ENCODE measurements at places on chromosomes 2 and 18.

DNA sequence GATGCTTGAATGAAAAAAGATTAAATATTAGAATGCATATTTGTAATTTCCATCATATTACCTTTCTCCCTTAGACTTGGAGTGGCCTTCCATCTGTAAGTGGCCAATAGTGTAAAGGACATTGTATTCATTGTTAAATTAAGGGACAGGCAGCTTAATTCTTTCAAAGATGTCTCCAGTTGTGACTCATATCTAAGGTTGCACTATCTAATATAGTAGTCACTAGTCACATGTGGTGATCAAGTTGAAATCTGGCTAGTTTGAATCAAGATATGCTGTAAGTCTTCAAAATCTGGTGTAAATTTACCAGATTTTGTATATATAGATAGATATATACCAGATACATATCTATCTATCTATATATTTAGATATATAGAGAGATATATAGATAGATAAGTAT is 52.4 kb upstream of the AGPS start:
- no peak for DNase-seq

DNA sequence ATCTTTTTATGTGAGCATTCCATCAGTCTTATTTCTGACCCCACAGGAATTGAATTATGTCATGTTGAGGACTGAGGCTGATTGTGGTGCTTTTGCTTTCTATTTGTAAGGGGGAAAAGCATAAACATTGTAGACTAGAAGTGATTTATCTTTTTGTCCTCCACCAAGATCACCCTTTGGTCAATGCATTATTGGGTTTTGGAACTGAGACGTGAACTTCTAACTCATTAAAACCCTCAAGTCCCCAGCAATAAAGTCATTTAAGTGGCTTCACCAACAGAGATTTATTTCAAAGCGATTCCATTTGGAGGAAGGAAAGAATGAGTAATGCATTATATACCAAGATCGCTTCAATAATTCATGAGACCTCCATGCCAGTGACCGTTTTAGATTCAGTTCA is 75.5 kb upstream of the TXNDC2 start:
- DNase-seq = no peak

DNA sequence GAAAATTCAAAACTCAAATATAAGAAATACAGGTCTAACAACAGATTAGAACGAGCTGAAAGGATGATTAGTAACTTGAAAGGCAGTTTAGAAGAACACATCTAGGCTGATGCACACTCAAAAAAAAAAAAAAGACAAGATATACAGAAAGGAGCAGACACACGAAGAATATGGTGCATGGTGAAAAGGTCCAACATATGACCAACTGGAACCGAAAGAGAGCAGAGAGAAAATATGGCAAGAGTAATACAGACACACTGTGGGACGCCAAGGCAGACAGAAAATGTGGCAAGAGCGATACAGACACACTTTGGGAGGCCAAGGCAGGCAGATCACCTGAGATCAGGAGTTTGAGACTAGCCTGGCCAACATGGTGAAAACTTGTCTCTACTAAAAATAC is 39.8 kb downstream of the NDUFA10 start:
- DNase-seq = no peak

- no peak for DNase-seq
Observed at GRCh38 chr2:168323529-168324021, 76.2 kb upstream of the STK39 start.

DNA sequence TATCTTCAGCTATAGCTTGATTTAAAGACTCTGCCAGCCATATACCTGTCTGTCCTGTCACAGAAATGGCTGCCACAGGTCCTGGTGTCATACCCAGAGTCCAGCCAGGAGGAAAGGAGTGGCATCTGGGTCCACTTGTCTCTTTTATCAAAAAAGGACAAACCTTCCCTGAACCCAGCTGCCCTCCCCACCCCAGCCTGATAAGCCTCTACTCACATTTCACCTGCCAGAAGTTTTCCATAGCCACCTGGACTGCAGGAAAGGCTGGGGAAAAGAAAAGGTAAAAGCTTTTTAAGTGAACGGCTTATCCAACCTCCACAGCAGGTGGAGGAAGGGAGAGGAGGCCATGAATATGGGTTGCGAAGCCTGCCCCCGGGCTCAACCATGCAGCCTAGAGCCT is 32.8 kb downstream of the TMEM163 start:
- DNase-seq = no peak

DNA sequence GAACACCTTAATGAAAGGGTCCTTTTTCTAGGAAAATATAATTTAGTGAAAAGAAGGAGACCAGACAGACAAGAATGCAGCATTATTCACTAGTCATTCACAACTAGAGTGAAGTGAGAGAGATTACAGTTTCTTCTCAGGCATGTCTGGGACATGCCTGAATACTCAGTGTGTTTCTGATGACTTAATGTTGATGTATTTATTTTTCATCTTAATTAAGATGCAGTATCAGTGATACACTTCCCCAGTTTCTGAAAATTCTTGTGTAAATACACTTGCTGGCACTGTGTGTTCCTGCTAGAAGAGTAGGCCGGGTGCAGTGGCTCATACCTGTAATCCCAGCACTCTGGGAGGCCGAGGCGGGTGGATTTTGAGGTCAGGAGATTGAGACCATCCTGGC is 143.6 kb downstream of the MYO3B start:
- DNase-seq = no peak

DNA sequence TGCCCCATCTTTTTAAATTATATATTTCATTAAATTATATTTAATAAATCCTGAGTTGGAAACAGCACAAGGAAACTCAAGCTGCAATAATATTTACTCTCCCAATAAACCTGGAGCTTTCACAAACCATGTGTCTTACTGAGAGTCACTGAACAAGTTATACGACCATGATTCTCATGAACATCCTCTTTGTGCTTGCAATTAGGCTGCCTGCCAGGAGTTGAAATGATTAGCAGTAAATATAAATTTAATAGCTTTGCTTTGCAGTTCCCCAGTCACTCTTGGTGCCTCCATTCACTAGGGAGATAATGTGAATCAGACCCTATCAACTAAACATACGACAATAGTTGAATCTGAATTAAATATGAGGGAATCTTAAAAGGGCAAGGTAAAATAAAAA is 905.1 kb downstream of the NRXN1 start:
- DNase-seq = no peak

DNA sequence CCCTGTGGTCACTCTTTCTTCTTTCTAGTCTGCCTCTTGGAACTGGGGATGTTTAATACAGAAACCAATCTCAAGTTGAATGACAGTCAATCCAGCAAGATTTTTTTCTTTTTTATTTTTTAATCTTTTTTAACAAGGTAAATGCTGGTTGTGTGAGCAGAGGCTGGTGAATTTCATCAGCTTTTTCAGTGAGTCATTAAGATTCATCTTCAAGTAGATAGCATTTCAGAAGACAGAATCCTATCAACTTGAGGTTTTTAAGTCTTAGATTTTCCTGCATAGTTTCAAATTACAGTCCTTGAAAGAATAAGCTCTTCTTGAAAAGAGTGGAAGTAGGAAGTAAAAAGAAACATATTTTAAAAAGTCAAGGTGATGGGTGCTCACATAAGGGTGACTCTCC is 12.4 kb downstream of the SLC8A1 start:
- no peak for DNase-seq

DNA sequence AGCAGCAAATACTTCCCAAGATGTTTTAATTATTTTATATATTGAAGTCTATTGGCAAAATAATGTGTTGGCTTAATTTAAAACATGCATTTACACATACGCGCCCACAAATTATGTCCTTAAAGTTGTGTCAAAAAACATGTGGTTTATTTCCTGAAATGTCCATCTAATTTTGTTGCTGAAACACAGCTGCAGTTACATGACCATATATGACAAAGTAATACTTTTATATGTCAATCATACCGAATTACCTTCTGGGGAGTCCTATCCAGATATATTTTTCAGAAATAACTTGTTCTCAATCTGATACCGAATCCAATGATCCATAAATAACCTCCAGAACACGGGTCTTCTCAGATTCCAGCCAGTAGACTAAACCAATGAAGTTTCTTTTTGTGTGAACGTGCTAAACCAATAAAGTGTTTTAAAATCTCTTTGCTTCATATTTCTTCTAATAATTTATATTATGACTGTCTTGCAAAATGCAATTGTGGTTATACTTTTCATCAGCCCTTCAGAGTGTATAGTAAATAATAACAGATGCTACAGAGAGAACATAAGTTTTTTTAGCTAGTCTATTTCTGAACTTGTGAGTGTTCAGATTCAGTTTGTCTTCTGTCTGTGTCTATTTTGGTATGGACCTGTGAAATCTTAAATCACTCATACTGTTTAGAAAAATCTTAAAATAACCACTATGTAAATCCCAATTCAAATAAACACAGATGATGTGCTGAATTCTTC is 2.4 kb downstream of the SCG2 start:
- DNase-seq = no peak

GRCh38 chr2:136769871-136770270 is 4.5 kb downstream of the THSD7B start:
- DNase-seq = no peak

DNA sequence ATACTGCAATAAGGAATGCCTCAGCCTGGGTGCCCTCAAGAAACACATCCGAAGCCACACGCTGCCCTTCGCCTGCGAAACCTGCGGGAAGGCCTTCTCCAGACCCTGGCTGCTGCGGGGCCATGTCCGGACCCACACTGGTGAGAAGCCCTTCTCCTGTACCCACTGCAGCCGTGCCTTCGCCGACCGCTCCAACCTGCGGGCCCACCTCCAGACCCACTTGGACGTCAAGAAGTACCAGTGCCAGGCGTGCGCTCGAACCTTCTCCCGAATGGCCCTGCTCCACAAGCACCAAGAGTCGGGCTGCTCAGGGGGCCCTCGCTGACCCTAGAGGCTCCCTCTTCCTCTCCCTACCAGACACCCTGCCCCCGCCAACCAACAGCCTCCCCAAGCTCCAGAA is 37.6 kb downstream of the UNC80 start:
- no peak for DNase-seq

DNA sequence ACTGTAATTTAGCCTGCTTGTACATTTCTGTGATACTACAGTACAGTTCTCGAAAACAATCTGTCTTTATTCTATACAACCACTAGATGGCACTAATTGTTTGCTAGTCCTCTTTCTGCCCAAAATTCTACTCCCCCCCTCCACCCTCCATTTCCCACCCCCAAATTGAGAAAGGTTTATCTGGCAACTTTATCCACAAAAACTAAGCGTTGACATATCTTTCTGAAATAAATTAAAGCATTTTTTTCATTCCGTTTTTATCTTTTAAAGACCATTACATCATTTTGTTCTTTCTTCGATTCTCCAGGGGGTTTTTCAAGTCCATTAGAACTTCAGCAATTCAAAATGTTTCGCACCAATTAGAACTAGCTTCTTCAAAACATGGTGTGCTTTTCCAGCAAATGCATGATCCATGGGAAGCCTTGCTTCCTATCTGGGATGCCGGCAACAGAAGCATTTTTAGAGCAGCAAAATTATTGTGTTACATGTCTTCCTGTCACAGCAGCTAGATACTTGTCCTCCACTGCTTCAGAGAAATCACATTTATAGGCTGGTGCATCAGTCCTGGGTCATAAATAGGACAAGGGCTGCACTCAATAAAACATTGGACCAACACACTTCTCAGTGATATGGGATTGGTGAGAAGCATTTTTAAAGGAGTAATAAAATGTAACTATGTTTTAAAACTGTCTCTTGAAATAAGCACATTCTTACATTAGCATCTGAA is 241.3 kb downstream of the PAX3 start:
- DNase-seq = no peak

GRCh38 chr18:59070181-59070912 is 69.3 kb upstream of the SEC11C start:
- peak; percentile 54 for DNase-seq

DNA sequence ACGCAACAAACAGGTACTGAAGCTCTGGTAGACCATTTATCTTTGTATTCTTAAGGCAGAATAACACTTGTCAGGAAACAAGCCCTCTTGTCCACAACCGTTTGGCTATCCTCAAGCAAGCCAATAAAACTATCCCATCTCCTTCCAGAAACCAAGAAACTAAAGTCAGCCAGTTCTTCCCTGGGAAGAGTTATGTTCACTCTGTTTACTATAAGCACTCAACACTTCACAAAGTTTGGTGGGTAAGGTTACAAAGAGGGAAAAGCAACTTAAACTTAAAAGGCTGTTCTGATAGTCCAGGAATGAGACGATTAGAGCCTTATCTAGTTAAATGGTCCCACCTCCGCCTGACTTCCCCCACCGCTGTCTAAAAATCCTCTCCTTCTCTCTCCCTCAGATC is 25.6 kb downstream of the LRP2 start:
- no peak for DNase-seq

DNA sequence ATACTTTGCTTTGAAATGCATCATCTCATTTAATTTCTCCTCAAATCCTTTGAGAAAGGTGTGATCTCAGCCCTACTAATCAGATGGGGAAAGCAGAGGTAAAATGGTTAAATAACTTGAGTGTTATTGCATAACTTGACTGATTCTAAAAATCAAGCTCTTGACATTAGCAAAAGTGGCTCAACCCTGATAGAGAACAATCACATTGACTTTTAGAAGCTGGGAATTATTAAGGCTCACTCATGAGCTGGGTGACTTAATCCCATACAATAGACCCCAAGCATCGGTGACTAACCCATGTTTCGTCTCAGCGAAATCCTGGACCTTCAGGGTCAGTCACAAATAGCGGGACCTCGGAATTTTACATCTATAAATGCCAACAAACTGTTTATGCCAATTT is 378.9 kb downstream of the NBAS start:
- no peak for DNase-seq

- no peak for DNase-seq
Observed at GRCh38 chr2:200658278-200658864, 72.6 kb downstream of the AOX1 start.

GRCh38 chr2:223692191-223692947 is 90.2 kb upstream of the SCG2 start:
- DNase-seq = peak; percentile 54

DNA sequence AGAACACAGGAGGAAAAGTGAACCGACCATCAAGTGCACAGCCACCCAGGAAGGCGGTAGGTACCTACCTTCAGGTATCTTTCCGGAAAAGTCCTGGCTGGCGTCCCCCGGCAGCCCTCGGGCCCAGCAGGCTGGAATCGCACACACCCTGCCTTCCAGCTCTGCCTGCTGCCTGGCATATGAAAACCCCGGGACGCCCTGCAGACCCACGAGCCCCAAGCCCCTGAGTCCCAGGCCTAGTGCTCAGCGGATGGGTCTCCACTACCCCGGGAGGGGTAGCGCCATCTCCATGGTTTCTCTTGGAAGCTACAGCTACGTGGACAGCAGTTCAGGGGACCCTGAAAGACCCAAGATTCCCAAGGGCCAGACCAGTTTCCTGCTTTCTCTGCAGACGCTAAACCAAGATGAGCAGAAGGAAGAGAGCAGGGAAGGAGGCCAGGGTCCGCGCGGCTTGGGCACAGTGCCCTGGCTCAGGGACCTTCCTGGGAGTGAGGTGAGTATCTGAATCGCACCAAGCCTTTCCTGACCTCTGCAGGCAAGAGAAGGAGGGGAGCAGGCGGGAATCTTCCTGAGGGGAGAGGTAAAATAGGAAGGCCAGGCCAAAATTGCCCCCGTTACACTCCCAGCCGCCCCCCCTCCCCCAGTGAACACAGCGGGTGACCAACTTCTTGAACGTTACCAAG is 80.4 kb downstream of the ARHGEF4 start:
- no peak for DNase-seq

Measured in HepG2 (cell line).